T-helper 2 cell (primary cell): ENCODE measurements at places on chromosomes 12 and 14.

DNA sequence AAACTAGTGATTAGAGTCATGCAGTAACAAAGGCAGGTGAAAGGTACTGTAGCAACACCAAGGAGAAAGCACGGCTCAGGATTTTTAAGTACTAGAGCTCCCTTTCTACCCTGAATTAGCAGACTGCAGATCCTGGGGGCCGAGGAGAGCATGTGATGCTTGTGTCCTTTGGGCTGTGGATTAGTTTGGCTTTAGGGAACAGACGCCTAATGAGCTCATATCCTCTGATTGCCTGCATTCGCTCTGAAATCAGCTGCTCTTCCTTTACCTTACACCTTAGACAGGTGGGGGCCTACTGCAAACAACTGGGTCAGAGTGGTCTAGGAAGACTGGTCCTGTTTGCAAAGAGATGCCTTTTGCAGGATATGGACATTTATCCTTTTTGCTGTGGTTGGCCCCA, 2.2 kb downstream of the PIP4K2C start:
- no peak for DNase-seq

GRCh38 chr12:78933014-78933413, 68.4 kb downstream of the SYT1 start:
- DNase-seq: no peak

GRCh38 chr12:2239381-2239871, 186.6 kb downstream of the CACNA1C start:
- no peak for DNase-seq

GRCh38 chr12:6226002-6226678, 25.9 kb downstream of the CD9 start:
- no peak for DNase-seq

- DNase-seq: no peak
Measured at GRCh38 chr12:42097971-42098370, 46.7 kb downstream of the GXYLT1 start.

DNA sequence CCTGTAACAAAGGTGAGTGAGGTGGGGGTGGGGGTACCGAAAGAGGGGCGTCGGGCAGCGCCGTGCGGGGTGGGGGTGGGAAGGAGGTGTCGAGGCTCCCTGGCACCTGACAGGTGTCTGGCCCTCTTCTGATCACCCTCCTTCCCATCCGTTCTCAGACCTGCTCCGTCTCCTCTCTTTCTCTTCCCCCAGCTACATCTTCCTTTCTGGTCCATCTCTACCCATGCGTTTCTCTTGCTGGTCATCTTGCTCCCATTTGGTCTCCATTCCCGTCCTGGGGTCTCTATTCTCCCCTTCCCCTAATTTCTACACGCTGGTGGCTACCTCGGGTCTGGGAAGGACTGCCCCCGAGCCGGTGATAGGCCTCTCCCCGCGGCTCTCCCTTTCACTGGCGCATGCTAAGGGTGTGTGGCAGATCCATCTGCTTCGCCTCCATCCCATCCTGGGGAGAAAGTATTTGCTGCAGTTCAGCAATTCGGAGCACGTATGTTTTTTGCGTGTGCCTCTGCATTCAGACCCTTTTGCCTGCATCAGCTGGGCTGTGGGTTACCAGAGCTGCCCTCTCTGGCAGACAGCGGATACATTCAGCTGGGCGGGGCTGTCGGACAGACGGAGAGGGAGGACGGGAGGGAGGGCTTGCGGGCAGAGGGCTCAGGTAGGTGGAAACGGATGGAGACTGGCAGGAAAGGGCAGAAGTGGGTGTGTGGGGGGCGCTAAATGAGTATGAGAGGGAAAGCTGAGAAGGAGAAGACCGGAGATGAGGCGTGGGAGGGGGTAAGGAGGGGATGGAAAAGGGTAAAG, 730 bp downstream of the CLSTN3 start:
- DNase-seq: no peak

GRCh38 chr14:33393231-33393894, 454.7 kb downstream of the NPAS3 start:
- no peak for DNase-seq

GRCh38 chr12:88570103-88570502, 10.2 kb downstream of the KITLG start:
- no peak for DNase-seq

DNA sequence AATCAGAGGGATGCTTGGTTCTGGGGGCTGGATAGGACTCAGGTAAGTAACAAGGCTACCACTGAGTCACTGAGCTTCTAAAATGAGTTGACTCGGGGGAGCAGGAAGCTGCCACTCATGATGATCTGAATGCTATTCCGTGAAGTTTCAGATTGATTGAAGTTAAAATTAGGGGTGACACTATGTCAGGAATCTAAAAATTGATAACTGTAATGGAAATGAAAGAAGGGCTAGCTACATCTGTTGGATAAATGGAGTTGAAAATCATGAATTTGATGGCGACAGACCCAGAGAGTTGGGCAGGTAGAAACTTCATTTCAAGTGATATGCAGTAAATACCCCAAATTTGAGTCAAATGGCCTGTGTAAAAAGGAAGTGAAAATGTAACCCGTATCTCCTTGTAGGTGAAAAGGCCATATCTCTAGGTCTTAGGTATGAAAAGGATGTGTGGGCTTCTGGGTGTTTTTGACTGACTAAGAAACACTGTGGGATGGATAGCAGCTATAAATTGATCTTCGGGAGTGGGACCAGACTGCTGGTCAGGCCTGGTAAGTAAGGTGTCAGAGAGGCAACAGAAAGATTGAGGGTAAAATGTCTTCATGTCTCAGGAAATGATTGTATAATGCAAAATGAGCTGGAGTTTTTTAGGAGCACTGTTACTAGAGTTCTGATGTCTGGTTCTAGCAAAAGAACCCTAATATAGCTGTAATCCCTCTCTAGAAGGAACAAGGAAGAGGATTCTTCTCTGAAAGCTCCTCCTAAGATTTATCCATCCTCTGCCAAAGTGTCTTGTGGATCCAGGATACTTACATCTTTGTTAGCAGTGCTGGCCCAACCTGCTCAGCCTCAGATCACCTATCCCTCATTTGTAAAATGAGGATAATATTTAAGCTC, 57.3 kb downstream of the DAD1 start:
- no peak for DNase-seq

DNA sequence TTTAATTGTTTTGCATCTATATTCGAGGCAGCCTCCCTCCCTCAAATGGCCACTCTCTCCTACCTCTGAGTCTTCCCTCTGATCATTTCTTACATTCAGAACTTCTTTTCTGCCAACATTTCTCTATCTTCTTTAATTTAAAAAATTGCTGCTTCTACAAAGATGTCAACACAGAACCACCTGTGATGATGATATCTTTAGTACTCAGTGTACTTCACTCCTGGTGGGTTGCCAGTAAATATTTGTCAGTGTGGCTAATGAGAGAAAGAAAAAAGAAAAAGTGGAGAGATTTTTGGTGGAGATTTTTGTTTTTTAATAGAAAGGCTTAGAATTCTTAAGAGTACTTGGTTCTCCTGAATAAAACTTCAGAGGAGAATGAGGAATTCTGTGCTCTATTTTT, 8.1 kb downstream of the RIC8B start:
- DNase-seq: no peak

DNA sequence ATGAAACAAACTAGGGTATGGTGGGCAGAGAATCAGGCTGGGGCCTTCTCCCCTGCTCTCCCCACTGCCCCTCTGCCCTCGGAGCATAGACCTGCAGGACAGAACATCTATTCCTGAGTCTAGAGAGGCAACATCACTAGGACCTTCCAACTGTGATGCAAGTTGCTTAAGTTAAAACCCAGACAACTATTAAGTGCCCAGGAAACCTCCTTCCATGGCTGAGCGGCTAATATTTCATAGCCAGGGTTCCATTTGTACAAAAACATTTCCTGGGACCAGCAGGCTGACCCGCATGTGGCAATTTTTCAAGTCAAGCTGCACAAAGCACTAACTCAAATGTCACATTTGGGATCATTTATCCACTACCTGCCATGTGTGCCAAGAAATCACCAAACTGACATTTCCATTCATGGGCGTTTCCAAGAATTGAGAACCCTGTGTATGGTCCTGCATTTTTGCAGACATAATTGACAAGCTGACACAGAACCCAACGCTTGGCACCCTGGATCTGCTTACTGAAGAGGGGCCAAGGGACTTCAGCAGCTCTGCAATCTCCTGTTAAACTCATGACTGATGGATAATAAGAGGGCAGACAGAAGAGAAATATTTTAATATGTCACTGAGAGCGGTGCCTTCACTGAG, 32.7 kb downstream of the NT5DC3 start:
- no peak for DNase-seq

DNA sequence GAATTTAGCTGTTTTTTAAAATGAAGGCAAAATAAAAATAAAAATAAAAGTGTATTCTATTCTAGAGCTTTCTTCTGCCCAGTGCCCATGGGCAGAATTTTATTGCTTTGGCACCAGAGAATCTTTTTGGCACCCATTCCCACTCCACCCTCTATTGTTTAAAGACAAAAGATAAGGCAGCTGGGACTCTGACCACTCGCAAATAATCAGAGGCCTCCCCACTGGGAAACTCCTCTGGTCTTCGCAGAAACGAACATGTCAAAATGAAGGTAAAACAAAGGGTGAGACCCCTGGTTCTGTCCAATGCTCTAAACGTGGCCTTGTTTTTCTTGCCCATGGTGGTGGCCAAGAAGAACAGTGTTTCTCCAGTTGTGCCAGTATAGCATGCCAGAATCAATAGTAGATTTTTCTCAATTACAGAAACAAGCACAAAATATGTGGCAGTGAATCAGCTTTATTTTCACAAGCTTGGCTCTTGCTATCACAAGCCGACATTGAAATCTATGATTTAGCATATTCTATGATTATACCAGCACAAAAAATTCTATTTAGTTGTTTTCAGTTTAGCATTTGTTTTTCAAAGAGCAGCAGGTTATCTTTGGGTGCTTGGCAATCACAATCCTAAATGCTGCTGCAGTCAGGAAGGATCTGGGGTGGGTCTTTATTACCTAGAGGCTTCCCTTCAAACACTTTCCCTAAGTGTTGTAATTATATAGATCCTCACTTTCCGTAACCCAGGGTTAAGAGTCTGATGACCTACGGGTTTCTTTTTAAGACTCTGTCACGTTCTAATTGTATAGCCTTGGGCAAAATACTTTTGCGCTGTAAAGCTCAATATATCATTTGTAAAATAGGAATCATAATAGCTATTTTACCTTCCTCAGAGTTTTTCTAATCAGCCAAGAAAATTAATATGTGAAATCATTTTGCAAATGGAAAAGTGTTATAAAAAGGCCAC, 50.5 kb downstream of the KITLG start:
- no peak for DNase-seq

DNA sequence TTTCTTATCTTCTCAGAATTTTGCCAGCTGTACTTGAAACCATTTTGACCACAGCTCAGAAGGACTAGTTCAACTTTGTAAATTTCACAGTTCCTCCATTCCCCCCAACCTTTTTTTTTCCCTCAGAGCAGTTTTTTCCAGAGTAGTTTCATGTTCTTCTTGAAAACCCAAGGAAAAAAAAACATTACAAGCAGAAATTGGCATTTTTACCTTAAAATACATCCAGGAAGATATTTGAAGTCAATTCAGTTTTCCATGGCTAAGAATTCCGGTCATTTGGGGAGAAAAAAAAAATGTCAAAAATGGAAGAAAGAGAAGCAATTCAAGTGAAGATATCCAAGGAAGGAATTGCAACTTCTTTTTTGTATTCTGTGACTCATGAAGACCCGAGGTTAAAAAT, 39.5 kb downstream of the SYNE2 start:
- no peak for DNase-seq

- no peak for DNase-seq
Measured at GRCh38 chr12:90061809-90062208, 353.2 kb upstream of the ATP2B1 start.

DNA sequence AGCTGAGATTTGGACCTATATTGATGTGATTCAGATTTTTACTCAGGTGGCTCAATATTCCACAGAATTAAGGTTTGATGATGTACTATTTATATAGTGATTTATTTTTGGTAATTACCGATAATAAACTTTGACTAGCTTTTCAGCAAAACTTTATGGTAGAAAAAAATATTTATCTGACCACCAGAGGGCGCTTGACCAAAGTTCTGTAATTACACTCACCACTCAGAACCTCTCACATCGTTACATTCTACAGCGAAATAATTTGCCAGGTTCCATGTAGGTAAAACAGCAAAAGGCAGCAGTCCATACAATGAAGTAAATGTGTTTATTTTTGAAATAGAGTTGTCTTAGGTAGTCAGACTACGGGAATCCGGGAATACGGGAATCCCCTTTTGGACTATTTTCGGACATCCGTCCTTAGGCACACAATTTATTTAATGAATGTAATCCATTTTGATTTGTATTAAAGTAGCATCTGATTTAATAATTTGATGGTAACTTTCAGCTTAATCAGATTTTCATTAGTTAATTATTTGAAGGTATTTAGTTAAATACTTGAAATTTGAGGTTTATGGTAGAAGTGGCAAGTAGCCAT, 143.0 kb upstream of the DDHD1 start:
- DNase-seq: no peak

GRCh38 chr12:71445071-71445470, 5.5 kb downstream of the LGR5 start:
- DNase-seq: no peak

DNA sequence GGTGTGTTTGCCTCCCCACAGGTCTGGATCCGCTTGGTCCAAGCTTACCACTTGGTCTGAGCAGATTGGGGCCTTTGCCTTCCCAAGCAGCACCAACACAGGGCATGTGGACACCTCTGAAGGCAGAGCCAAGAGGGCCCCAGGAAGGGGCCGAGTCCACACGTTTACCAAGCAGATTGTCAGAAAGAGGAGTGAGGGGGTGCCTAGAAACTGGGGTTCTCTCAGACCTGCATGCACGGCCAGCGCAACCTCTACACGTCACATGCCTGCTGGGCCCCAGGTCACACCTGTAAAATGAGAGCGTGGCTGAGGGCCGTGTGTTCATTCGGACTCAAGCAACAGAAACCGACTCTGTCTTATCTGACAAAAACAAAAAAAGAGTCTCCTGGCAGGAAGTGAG, 96.9 kb downstream of the PAPOLA start:
- DNase-seq: no peak

DNA sequence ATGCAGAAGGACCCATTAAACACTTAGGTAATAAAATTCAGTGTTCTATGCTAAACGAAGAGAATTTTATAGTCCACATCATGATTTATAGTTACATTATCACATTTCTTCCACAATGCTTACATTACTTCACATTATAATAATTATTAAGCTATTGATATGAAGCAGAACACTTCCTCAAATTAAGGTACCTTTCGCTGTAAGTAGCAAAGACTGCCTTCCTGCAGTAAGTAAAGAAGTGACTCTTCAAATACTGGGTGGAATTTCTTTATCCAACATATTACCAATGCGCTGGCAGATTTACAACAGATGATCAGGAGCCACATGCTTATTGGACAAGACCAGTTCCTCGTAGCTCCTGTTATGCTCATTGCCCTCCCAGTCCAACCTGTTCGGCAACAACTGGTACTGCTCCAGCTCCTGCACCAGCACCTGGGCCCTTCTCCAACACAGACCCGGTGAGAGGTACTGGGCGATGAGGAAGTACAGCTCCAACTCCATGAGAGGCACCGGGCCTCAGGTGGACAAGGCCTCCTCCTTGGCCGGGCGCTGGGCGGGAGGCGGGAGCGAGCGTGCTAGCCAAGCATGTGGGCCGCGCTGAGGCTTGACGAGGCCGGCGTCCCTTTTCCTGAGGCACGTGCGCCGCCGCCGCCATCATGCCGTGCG, 210.7 kb upstream of the ATP2B1 start:
- DNase-seq: no peak

GRCh38 chr12:25009496-25010092, 60.7 kb upstream of the BCAT1 start:
- no peak for DNase-seq

GRCh38 chr12:28219827-28220226, 29.6 kb downstream of the CCDC91 start:
- no peak for DNase-seq
